ENCODE measurements at places on chromosomes 3 and 15. TPM values are rescaled to one million over a fixed set of nuclear protein-coding genes. Genes with fewer than 3 reads are reported as not detected.
A peak's percentile ranks its signal among the peaks of the same experiment; 100 is the strongest.

GRCh38 chr3:18672561-18672960 lies 247.4 kb upstream of the SATB1 start:
- H3K27me3 ChIP-seq = no peaks in the 10 kb centered on the region
- no peak overlapping the region for H3K4me3 ChIP-seq
- H3K4me1 ChIP-seq = no peaks in the 10 kb centered on the region
- no peak for DNase-seq

DNA sequence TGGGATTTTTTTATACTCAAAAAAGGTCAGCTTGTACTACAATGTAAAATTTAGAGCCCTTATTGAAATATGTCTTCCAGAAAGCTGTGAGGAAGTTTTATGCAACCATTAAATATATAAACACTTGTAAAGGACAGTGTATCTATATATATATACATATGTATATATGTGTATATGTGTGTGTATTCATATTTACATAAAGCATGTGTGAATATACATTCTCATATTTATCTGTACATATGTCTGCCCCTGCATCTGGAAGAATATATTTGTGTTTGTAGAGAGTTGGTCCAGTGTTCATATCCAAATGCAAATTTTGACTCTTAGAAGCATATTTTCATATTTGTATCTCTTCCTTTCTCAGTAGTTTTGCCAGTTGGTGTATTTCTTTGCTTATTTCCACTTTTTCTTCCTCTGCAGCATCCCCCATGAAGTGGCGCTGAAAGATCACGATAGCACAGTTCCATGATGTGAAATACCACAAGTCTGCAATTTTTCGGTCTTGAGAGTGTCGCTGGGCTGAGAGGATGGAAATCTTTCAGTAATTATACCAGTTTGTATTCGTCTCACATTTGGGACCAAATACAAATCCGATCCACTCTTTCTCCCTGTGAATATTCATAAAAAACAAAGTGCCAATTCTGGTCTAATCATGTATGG lies 311.7 kb upstream of the DPH6 start:
- no peak overlapping the region for H3K27ac ChIP-seq
- H3K4me3 ChIP-seq = no peak overlapping the region
- DNase-seq = no peak
- no peaks in the 10 kb centered on the region for H3K27me3 ChIP-seq

GRCh38 chr3:186669378-186670084 lies 3.7 kb downstream of the HRG start:
- H3K36me3 ChIP-seq = no peaks in the 10 kb centered on the region
- no peaks in the 10 kb centered on the region for H3K27me3 ChIP-seq
- no peak for DNase-seq
- no peak overlapping the region for H3K27ac ChIP-seq

GRCh38 chr3:105997800-105998526 lies 129.2 kb upstream of the CBLB start:
- H3K4me3 ChIP-seq = no peak overlapping the region
- no peaks in the 10 kb centered on the region for H3K27me3 ChIP-seq
- H3K27ac ChIP-seq = no peak overlapping the region
- no peak for DNase-seq
- H3K36me3 ChIP-seq = no peaks in the 10 kb centered on the region

EOMES gene
- 1.3 TPM for total RNA-seq

DNA sequence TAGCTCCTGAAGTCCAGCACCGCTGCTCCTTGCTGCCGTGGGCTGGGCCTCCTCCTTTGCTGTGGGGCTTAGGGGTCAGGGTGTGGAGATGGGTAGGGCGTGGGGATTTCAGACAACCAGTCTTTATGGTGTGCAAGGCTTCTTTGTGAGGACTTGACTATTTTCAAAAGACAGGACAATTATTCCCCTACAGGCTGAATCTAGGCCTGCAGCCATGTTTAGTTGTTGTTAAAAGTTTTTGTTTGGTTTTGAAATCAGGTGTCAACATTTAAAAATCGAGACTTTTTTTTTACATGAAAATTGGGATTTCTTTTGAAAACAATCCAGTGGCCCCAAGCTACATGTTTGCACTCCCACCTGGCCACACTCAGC lies 10.6 kb downstream of the RPL32 start:
- H3K27me3 ChIP-seq = no peaks in the 10 kb centered on the region
- H3K27ac ChIP-seq = no peak overlapping the region
- no peak overlapping the region for H3K4me3 ChIP-seq
- no peaks in the 10 kb centered on the region for H3K4me1 ChIP-seq
- H3K36me3 ChIP-seq = peaks cover 25% of the 10 kb centered on the region

EPHB1 gene
- total RNA-seq = 3.2 TPM

DNA sequence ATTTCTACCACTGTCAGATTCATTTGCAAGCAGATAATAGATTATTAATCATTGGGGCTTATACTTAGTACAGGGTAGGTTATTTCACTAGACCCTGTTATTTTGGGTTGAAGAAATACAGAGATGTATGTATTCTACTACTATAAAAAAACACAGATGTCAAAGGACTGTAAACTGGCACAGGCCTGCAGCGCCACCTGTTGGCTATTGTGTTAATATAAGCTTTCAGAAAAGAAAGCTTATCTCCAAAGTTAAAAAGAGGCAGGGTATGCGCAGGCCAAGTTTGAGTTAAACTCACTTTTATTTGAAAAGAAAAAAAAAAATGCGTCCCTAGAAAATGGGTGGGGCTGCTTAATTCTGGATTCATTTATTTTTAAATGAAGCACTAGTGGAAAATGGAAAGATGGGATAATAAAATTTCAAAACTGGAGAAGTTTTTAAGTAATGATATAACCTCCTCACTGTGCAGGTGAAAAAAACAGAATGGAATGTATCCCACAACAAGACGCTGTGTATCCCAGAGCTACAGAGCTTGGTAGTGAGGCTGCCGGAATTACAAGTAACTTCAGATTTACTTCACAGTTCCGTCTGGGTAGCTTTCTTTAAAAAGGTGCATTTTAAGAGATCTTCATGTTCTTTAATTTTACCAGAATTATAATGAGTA lies 407.2 kb upstream of the TGFBR2 start:
- no peaks in the 10 kb centered on the region for H3K27me3 ChIP-seq
- no peak overlapping the region for H3K4me3 ChIP-seq
- H3K36me3 ChIP-seq = no peaks in the 10 kb centered on the region
- H3K27ac ChIP-seq = no peak overlapping the region
- peak; percentile 74 for DNase-seq

CHCHD4 gene
- 12.8 TPM for total RNA-seq

ZNF639 gene
- 35.6 TPM for total RNA-seq

Data from kidney (tissue), 22 donors.